ENCODE measurements at places on chromosomes 11 and 22.

DNA sequence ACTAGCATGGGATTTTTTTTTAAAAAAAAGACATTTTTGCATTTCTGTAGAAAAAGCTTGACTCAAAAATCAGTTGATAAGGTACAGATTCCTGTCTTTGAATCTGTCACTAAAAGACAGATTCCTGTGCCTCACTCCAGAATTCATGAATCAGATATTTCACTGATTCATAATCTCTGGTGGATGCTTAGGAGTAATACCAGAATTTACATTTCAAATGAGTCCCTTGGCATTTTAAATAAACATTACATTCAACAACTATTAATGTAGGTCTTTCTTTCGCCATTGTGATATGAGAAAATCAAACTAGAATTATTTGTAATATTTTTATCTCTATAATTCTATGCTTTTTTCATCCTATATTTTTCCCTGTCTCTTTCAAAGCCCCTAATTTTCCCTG is 128.3 kb downstream of the APIP start:
- DNase-seq: no peak

GRCh38 chr11:60790726-60791125 is 5.6 kb downstream of the MS4A10 start:
- no peak for DNase-seq

DNA sequence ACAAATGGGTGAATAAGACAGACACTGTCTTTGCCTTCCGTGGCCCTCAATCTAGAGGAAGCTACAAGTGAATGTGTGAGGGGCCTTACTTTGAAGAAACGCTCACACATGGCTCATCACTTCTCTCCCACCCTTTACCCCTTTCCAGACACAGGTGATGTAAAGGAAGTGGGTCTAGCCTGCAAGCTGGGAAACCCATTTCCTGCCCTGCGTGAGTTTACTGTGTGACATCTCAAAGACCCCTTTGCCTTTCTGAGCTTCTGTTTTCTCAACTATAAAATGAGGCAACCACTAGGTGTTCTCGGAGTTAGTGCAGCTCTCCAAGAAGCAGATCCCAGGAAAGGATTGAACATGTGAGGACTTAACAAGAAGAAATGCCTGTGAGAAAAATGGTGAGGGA is 43.1 kb upstream of the LMO2 start:
- DNase-seq: no peak

DNA sequence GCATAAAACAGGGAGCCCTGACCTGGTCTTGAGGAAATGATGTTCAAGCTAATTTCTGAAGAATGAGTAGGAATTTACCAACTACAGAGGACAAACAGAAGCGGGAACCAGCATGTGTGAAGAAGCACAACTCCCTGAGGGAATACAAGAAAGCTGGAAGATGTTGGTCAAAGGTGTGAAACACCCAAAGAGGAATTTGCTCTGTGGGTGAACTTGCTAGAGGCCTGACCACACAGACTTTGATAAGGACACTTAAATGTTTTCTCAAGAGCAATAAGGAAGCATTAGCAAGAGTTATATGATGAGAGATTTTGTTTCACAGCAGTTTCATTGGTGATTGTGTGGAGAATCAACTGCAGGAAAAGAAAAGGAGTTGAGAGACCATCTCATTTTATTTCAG is 17.6 kb downstream of the SLC5A12 start:
- no peak for DNase-seq

GRCh38 chr11:101583251-101584128 is at the start of gene TRPC6:
TRPC6 (minus strand) TSS chr11:101584007; CDS start chr11:101583503, 504 bp downstream.
- DNase-seq: no peak

DNA sequence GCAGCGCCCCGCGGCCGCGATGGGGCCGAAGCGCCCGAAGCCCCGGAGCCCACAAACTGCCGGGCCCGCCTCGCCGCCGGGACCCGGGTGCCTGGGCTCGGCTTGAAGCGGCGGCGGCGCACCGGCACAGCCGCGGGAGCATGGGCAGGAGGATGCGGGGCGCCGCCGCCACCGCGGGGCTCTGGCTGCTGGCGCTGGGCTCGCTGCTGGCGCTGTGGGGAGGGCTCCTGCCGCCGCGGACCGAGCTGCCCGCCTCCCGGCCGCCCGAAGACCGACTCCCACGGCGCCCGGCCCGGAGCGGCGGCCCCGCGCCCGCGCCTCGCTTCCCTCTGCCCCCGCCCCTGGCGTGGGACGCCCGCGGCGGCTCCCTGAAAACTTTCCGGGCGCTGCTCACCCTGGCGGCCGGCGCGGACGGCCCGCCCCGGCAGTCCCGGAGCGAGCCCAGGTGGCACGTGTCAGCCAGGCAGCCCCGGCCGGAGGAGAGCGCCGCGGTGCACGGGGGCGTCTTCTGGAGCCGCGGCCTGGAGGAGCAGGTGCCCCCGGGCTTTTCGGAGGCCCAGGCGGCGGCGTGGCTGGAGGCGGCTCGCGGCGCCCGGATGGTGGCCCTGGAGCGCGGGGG is 346 bp downstream of the FJX1 start:
- DNase-seq: no peak

- DNase-seq: no peak
Measured at GRCh38 chr22:20026996-20027601, 6.2 kb downstream of the TANGO2 start.

DNA sequence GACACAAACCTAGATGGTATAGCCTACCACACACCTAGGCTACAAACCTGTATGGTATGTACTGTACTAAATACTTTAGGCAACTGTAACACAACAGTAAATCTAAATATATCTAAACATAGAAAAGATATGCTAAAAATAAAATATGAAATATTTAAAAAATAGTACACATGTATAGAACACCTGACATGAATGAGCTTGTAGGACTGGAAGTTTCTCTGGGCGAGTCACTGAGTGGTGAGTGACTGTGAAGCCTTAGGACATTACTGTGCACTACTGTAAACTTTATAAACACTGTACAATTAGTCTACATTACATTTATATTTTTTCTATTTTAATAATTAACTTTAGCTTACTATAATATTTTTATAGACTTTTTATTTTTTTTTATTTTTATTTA is 1301.3 kb downstream of the FAM181B start:
- DNase-seq: no peak

DNA sequence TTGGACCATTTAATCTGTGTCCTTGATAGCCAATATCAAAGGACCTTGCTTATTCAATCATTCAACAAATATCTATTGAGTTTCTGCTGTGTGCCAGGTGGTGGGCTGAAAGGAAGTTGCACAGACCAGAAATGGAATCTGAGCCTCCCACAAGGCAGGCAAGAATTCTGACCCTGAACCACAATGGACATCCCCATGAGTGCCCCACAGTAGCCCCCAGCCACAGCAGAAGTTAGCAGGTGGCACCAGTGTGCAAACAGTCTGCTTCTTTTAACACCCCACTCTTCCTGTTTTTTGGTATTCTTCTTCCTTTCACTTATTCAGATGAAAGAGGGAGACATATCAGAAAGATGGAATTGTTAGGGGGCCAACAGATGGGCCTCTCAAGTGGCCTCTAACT is 12.2 kb upstream of the SERPING1 start:
- no peak for DNase-seq

DNA sequence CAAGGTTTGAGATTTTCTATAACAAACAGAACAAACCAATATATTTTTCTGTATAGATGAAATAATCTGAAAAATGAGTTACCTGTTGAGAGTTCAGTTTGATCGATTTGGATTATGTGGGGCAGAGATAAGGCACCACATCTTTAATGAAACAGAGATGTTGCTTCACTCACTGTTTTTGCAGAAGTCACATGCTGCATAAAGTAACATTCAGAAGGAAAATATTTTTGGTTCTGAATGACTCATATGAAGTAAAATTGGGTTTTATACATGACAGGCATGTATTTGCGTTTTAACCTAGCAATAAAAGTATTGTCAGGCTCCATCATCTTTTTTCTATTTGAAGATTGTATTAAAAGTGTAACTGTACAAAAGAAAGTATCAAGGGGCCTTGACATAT is 77.8 kb downstream of the BBOX1 start:
- DNase-seq: no peak

GRCh38 chr11:44243595-44244343 is 66.2 kb downstream of the ALX4 start:
- peak; percentile 72 for DNase-seq

- DNase-seq: no peak
Measured at GRCh38 chr11:61851113-61851899, 23.2 kb downstream of the FADS2 start.

DNA sequence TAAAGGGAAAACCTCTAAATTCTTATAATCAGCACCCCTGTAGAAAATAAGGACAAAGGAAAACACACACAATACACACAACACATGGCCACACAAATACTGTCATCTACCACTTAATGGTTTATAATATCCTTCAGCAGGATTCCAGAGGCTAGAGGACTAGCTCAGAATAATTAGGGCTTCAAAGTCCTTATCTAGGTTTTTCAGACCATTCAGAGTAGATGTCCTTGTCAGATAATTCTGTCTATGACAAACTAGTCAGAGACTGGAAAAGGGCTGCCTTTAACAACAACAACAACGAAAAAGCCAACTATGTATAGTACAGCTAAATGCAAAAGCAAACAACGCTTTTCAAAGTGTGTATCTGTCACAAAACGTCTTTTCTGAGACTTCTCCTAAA is 456.5 kb upstream of the CNTN5 start:
- DNase-seq: no peak

GRCh38 chr11:9714272-9714940 is 50.5 kb downstream of the SWAP70 start:
- no peak for DNase-seq

DNA sequence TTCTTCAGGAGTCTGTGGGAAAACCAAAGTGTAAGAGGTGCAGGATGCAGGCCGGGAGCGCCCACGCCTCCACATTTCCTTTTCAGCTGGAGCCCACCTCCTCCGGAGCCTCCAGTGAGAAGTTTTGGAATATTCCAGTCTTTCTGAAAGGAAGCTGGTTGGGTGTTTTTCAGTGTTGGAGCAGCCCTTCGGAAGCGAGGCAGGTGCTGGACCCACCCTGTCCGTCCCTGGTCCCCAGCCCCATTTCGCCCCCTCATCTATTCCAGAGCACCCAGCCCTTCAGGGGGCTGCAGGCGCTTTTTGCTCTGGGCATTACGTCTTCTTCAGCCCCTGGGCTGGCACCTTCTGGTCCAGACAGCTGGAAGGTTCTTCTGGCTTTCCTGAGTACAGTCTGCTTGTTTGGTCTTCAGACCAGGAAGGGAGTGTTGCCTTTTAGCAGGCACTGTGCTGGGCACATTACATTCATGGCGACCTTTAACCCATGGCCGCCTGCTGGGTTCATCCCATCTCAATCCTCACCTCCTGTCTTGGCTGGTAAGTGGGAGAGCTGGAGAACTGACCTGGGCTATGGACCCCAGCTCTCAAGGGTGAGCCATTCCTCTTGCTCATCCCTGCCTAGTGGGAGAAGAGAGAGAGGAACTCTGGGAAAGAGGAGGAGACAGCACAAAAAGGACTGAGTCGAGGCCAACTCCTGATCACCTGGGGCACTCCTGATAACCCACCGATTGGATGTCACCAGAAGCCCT is 710 bp upstream of the THY1 start:
- no peak for DNase-seq

DNA sequence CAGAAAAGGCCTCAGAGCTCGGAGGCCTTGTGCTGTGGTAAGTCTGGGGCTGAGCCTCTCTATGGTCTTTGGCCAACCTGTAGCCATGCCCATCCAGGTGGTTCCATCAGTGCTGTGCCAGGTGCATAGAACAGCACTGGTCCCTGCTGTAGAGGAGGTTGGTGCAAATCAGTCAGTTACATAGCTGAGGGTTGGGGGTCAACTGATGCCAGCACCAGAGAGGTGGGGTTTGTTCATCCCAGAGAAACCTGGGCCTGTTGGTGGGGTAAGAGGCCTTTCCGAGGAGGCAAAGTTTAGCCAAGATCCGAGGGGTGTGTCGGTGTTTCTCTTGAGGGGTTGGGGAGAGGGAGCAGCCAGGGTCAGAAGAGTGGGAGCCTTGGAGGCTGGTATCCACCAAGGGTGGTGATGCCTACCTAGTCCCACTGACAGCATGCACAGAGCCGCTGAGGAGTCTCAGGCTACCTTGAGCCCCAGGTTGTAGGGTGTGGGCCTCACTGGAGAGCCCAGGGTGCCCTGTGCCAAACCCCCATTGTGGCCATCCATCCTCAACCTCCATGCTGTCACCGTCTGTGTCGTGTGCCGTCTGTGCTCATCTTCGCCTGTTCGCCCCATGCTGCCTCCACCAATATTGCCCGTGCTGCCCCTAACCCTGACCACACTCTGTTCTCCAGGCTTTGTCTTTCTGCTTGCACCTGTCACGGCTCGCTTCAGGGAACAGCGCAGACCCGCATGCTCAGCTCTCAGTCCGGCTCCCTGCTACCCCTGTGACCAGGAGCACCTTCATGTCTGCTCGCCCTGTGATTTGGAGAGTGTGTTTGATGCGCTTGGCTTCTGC is 78.7 kb upstream of the SUSD2 start:
- DNase-seq: no peak

GRCh38 chr11:57278721-57279095 is 41.7 kb upstream of the APLNR start:
- no peak for DNase-seq

DNA sequence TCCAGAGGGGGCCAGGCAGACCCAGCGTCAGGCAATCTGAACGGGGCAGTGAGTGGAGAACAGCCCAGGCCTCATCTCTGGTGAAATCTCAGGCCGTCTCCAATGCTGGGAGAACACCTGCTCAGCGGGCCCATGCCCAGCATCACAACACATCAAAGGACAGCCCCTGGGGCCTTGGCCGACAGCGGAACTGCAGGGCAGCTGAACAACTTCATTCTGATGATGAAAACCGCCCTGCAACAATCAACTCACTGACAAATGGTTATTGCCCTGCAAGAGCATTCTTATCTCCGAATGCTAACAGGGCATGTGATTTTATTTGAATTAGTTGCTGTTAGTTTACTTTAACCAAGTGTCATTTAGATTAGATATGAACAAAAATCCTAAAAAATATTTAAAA is 14.6 kb downstream of the CELSR1 start:
- no peak for DNase-seq

- DNase-seq: no peak
Measured at GRCh38 chr22:43891360-43892182, at the start of gene PNPLA5. PNPLA5 (minus strand) TSS chr22:43892013; CDS start chr22:43891880, 133 bp downstream.

DNA sequence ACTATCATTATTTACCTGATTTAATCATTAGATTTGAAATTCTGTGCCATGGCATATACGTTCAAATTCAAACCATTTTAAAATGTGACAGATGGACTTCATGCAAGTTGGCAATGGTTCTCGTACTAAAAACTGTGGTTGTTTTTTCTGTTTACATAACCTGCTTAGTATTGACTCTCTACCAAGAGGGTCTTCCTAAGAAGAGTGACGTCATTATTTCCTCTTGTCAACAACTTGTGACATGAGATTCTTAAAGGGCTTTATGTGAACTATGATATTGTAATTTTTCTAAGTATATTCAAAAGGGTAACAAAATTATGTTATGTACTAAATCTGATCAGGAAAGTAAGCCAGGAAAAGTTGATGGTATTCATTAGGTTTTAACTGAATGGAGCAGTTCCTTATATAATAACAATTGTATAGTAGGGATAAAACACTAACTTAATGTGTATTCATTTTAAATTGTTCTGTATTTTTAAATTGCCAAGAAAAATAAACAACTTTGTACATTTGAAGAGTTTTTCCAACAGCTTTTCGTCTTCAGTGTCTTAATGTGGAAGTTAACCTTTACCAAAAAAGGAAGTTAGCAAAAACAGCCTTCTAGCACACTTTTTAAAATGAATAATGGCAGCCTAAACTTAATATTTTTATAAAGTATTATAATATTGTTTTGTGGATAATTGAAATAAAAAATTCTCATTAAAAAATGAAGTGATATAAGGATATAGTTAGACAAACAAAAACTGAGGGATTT is 87.0 kb downstream of the GRK3 start:
- no peak for DNase-seq
